ENCODE measurements at places on chromosomes 11 and 22. TPM values are rescaled to one million over a fixed set of nuclear protein-coding genes. Genes with fewer than 3 reads are reported as not detected.

Gene USH1C
- not detected for total RNA-seq

Gene KDM2A
- total RNA-seq, result 92.8 TPM

Gene LDLRAD3
- total RNA-seq, result 47.5 TPM

DNA sequence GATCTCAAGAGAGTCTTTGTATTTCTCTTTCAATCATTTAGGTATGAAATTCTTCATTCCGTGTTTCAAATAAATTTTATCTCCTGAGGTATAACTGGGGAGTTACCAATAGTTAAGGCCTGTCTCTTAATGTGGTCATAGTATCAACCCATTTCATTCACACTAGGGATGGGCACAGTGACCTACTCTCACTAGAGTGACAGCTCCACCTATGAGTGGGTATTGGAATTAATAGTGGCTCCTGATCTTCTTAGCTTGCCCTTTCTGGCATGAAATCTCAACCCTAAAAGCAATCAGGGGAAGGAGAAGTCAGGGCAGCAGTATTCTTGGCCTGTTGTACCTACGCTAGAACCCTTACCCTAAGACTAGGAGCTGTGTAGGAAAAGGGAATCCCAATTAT is 507.7 kb downstream of the FAM181B start:
- no peak for DNase-seq

DNA sequence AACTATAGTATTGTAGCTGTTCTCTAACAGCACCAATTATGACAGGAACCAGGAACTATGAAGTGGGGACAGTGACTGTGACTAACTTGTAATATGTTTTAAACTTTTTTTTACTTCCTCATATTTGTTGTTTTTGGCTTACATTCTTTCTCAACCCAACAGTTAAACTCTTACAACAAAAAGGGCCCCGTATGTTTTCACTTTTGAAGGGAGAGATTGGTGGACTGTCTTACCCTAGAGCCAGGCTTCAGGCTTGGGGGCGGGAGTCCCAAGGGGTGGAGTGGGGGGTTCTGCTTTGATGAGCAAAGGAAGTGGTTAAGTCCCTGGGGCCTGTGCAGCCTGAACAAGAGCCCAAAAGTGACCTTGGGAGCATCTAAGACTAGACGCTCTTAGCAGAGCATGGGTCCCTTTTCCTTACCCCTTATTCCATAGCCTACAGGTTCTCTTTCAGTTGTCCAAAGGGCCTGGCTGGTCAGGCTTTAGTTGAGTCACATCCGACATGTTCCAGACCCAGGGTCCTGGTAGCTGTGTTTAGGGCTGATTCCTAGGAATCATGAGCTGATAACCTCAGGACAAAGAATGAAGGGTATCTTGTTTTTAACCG is 38.8 kb downstream of the STIM1 start:
- no peak for DNase-seq

DNA sequence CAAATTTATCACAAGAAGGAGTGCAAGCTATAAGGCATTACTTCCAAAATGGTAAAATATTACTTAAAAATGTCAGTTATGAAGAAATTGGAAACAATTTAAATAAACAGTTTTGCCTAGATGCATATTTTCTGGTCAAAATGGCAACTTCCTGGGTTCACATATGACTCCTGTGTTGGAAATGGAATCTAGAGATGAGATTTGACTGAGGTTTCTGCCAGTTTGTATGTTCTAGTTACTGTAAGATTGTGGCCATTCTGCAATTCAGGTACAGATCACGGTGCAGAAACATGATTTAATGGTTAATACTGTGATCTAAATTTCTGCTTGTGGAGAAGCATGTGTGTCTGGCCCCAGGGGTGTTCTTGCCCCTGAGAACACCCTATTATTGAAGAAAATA is 3.4 kb upstream of the OR4C6 start:
- no peak for DNase-seq

DNA sequence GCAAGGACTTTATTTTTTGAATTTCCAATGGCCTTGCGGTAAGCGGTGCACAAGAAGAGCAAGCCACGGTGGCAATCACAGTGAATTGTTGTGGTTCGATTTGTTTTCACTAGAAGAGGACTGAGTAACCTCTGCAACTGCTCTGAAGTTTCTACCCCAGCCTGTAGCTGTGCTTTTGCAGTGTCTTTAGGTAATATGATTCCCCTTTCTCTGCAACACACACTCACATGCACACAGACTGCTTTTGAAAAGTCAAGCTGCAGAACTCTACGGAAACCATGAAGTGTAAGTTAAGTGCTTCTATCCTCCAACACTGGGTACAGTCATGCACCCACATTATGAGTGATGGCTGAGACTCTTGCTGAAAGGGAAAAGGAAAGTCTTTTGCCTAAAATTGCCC is 38.4 kb downstream of the CD44 start:
- DNase-seq, result no peak

DNA sequence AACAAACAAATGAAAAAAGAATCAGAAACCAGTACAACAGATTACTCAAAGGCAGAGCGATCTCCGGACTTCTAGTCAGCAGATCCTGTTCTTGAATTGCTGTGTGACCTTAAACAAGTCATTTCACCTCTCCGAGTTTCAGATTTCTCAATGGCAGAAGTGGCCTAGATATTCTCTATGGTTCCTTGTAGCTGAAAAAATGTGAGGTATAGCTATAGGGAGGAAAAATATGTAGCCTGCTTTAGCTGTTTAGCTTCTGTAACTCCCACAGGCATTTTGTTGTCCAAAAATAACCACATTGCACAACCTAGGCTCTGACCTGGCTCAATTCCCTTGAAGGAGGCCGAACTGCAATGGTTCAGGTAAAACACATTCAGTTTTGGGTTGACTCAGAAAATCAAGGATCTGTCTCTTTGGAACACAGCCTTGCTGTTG is 100.7 kb downstream of the DBX1 start:
- no peak for DNase-seq

- no peak for DNase-seq
These were observed 295.5 kb downstream of the ETS1 start for GRCh38 chr11:128291835-128292234.

DNA sequence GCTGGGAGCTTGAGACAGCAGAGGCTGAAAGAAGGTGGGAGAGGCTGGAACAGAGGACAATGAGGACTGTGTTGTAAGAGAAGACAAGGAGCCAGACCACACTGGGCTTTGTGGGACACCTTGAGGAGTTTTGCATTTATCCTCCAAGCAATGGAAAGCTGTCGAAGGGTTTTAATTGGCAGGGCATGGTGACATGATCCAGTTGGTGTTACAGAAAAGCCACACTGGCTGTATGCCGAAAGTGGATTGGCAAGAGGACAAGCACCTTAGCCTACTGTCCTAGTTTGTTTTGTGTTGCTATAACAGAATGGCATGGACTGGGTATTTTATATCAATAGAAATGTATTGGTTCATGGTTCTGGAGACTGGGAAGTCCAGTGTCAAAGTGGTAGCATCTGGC is 14.0 kb upstream of the APLNR start:
- DNase-seq, result no peak

DNA sequence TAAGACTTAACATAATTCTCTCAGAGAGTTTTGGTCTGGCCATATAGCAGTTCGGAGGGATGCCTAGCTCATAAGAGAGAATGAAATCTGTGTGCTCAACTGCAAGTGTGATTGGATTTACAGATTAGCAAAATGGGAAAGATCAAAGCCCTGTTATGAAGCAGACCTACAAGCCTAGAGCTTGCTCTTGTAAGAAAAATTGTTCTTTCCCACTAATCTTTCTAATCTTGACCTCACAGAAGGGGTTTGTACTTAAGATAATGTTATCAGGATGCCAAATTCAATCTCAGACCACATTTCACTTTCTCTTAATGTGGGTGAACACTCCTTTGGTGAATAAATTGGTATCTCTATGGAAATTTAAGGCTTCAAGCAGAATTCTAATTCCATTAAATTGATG is 267.2 kb downstream of the RAB38 start:
- DNase-seq, result no peak

- no peak for DNase-seq
These were observed 70.3 kb downstream of the SEZ6L start for GRCh38 chr22:26239581-26239980.

GRCh38 chr11:114984611-114985163 is 306.4 kb downstream of the NXPE2 start:
- DNase-seq, result no peak

DNA sequence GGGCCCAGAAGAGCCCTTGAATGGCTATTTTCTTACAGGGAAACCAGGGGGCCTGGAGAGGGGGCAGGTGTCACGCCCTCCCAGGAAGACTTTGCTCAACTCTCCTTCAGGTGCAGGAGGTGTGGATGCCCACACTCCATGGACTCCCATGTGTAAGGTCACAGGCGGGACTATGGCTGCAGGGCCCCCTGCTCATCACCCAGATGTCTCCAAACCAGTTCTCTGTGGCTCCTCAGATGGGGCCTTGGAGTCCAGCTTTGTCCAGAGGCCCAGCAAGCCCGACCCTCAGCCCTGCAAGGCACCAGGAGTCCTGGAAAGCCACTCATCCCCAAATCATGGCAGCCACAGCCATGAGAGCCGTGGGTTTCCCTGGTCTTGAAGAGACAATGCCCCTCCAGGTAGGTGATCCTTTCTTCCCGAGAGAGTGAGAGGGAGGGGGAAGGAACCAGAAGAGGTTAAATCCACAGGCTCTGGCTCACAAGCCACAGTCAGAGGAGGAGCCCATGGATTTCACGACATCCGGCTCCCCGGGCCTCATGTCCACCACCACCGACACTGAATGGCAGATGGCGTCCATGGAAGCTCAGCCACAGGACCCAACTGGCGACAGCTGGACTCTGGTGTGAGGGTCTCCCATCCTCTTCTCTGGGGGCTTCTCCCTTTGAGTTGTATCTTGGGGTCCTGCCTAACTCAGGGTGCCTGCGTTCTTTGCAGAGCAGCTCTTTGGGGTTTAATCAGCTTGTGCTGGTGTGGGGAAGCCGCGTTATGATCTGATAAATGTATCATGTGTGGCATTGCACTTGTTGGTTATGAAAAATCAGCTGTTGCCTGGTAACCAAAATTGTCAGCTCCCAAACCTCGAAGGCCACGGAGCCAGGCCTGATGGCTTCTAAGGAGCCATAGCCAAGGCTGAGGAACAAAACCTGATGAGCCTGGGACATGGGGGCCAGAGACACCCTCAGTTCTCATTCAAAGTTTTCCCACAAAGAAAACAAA is 620.4 kb downstream of the BRD1 start:
- peak; percentile 38 for DNase-seq

GRCh38 chr22:27416511-27417420 is 384.8 kb downstream of the MN1 start:
- DNase-seq, result no peak

DNA sequence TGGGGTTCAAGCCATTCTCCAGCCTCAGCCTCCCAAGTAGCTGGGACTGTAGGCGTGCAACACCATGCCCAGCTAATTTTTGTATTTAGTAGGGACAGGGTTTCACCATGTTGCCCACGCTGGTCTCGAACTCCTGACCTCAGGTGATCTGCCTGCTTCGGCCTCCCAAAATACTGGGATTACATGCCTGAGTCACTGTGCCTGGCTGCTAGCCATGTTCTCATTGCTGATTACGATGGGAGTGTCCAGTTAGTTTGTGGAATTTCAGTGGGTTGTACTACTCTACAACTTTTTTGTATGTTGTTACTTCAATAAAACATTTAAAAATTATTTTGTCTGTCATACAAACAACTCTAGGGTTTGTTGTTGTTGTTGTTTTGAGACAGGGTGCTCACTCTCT is 4.8 kb upstream of the VPS11 start:
- DNase-seq, result no peak

DNA sequence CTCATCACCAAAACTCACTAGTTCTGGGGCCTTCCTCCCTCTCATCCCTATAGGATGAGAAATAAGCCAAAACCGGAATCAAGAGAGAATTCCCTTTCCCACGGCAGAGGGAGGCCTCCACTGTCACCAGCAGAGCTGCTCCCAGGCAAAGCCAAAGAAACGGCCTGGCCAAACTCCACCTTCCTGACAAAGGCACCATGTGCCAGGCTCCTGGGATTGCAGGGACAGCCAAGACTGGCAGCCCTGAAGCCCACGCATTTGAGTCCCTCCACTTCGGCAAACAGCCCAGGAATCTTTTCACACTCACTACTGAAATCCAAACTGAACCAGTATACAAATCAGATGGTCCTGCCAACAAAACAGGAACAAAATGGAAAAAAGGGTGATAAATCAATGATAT is 6.1 kb downstream of the SMCO4 start:
- DNase-seq, result no peak
